ENCODE measurements at places on chromosomes 3 and 15.

DNA sequence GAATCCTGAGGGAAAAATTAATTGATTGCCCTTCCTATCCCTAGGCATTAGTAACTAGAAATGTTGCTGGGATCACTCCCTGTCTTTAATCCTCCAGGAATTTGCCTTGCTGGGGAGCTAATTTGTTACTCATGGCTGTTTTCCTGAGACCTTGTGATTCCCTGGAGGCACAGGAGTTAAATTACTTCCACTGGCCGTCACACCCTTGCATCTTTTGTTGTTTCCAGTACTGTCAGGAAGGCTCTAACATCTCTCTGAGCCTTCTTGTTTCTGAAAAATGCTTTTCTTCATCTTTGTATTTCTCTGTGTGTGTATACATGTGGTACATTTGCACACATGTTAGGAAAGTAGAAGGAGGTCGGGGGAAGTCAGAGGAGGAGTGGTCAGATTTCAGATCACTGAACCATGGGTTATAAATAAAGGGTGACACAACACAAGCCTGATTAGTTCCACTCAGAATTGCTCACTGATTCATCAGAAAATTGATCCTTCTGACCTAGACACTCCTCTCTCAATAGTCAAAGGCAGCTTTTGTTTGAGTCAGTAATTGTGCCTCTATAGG, 23.5 kb upstream of the LRRFIP2 start:
- DNase-seq, result no peak

GRCh38 chr15:92377083-92377789, 16.4 kb upstream of the ST8SIA2 start:
- DNase-seq, result no peak

GRCh38 chr15:22969489-22969888, 10.7 kb downstream of the CYFIP1 start:
- no peak for DNase-seq

DNA sequence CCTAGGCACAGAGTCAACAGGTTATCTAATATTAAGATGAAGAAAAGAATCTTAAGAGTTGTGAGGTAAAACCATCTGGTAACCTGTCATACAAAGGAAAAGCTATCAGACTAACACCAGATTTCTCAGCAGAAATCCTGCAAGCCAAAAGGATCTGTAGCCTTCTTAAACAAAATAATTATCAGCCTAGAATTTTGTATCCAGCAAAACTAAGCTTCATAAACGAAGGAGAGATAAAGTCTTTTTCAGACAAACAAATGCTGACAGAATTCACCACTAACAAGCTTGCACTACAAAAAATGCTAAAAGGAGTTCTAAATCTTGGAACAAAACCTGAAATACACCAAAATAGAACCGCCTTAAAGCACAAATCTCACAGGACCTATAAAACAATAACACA, 9.9 kb upstream of the IGSF11 start:
- no peak for DNase-seq

DNA sequence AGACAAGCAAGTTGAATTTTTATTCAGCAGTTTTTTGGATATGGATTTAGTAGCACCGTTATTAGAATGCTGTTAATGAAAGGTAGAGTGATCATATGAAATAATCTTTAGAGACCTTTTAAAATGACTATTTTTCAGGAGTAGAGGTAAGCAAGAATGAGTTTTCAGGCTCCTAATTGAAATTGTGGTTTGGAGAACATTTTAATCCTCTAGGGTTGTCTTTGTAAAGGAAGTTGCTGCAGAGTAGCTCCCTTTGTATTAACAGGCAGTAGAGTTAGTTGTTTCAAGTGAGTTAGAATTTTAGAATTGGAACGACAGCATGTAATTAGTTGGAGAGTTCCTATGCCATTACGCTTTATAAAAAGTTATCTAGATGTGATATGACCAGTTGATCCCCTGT, 27.2 kb upstream of the EDEM1 start:
- no peak for DNase-seq

DNA sequence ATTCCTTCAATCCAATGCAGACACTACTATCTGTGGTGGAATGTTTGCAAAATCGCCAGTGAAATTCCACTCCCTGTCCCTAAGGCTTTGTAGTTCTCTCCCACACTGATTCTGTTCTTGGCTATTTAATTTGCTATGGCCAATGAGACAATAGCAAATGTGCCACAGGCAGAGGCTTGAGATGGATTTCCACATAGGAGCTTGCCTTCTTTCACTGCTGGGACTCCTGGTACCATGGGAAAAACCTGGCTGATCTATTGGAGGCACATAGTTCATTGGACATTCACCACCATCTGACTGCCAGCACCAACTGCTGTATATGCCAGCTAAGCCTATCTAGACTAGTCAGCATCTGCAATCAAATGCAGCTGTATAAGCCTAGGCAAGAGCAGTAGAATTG, 103.8 kb downstream of the NR1D2 start:
- DNase-seq, result no peak

GRCh38 chr3:56254835-56255234, 213.4 kb downstream of the ERC2 start:
- DNase-seq, result no peak

DNA sequence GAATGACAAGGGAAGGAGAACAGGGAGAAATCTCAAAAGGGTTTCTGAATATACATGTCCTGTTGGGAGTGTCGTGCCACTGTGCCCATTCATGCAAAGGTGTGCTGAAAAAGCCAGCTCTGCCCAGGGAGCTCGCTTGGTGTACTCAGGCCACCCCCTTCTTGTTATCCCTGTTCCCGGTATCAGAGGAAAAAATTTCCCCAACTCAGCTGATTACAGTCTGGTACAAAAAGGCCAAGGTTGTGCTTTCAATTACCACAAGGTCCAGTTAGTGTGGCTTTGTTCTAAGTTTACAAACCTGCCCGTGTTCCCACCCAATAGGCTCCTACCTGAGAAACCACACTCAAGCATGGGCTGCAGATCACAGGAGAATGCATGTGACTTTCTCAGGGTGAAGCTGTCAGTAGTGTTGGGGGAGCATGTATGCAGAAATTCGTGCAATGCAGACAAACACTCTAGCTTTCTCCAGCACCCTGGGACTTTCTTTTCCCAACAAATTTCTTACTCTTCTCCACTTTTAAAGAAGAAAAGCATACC, 648.5 kb downstream of the NR2F2 start:
- no peak for DNase-seq
